DMS79 (cell line): ENCODE measurements at places on chromosomes 11 and 22.

DNA sequence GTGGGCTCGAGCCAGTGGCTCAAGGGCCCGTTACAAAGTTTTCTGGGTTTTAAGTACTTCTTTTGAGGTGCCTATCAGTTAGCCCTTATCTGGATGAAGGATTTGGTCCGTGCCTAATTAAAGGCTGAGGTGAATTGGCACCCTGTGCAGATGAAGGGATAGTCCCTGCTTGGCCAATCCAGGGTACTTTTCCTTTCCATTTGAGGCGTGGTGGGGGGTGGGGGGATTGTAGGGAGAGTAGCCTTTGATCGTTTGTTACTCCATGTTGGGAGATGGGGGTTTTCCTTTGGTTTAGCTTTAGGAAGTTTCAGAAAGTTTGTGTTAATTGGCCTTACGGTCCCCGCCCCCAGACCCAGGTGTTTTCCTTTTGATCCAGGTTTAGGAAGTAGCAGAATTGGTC lies 170.8 kb downstream of the DDX10 start:
- DNase-seq, result no peak

GRCh38 chr11:12048936-12049790 lies 40.7 kb upstream of the DKK3 start:
- no peak for DNase-seq

DNA sequence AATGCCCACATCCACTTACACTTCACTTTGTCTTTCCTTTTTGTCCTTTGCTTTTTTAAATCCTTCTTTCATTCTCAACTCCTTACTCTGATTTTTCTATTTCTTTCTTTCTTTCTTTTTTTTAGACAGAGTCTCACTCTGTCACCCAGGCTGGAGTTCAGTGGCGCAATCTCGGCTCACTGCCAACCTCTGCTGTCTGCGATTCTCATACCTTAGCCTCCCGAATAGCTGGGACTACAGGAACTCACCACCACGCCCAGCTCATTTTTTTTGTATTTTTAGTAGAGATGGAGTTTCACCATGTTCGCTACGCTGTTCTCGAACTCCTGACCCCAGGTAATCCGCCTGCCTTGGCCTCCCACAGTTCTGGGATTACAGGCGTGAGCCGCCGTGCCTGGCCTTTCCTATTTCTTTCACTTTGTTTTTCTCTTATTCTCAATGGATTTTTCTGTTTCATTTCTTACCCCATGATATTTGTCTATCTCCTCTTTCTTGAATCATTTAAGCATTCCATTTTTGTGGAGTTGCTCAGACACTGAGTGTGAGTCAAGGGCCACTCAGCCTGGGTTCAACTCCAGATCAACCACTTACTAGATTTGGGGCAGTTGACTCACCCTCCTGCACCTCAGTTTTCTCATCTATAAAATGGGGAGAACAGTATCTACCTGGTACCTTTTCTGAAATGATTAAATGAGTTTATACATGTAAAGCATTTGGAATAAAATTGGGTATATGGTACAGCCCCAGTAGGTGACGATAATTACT lies 7.6 kb downstream of the KCNJ5 start:
- no peak for DNase-seq

DNA sequence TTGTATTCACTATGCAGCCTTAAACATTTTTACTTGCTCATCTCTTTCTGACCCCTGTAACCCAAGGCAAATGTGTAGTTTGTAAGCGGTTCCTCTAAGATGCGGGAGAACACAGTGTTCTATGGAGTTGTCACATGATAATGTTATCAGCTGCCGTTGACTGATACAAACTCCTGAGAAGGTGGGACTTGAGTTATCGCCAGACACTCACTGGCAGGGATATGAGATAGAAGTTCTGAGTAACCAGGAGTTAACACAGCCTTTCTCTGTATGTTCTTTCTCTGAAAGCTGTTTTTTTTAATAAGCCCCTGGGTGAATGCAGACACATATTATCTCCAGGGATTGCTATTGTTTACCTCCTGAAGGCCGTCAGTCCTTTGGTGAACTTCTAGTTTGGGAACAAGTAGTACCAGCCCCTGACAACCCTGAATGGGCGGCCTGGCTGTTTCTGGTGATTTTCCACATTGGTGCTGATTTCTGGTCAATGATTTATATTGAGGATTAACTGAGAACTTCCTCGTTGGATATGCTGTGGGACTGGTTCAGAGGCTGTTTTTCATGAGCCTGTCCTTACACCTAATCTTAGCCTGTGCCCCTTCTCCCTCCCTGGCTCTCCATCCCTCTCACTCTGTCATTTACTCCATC lies 155.3 kb upstream of the RASSF10 start:
- no peak for DNase-seq

- no peak for DNase-seq
These were observed 3.9 kb downstream of the JOSD1 start for GRCh38 chr22:38696606-38697424.

GRCh38 chr11:68610452-68611116 lies 73.8 kb upstream of the GAL start:
- DNase-seq, result no peak

- no peak for DNase-seq
These were observed 371.1 kb upstream of the SYN3 start for GRCh38 chr22:33429281-33429680.

GRCh38 chr22:33823552-33823951 lies 96.7 kb downstream of the LARGE1 start:
- no peak for DNase-seq
